ENCODE measurements at places on chromosomes 7 and 10.

DNA sequence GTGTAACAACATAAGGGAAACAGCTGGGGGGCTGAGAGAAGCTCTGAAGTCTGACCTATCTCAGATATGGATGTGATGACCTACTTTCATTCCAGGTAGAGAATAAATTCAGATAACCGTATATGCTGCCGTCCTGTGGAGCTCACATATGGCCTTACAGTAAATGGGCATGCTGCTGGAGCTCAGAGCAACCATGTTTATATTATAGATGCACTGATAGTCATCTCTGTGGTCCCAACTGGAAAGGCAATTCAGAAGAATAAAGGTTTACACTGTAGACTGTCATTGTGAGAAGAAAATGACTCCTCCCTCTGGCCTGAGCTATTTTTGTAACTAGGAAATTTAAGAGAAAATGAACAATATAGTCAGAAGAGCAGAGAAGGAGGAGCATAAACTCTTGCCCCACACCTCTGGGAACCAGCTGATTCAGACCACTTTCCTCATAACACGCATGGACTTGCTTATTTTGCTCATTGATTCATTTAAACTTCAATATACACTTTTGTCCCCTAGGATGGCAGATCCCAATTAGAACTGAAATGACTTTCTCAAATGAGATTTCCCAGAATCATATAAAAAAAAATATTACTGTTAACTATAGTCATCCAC, 69.9 kb upstream of the NXPH1 start:
- ATAC-seq: no peak

DNA sequence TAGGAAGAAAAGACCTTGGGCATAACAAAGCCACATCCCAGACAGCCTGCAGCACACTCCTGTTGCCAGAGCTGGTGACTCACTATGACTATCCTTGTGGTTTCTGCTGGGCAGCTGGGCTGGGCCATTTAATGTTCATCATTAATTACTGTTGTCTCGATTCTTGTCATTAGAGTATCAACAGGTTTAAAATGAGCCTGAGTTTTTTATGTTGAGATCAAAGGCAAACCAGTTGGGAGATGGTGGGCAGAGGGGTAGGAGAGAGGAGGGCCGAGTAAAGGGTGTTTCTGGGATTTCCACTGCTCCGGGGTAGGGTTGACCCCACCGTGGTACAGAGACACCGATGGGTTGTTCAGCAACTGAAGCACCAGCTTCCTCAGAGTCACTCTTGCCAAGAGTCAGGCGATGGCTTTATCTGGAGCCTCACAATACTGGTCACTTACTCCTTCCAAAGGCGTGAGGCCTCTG, 128.7 kb upstream of the LYZL1 start:
- peak; percentile 91 for ATAC-seq

GRCh38 chr10:28734938-28735759, 57.8 kb downstream of the BAMBI start:
- peak; percentile 89 for ATAC-seq

- no peak for ATAC-seq
These were observed 14.7 kb downstream of the ESYT2 start for GRCh38 chr7:158814637-158815036.

GRCh38 chr7:100585511-100586265, at the start of gene LRCH4:
LRCH4 (minus strand) TSS chr7:100586129; CDS start chr7:100586100, 29 bp downstream.
- ATAC-seq: peak; percentile 60

GRCh38 chr7:133364959-133365690, 112.2 kb downstream of the EXOC4 start:
- no peak for ATAC-seq

DNA sequence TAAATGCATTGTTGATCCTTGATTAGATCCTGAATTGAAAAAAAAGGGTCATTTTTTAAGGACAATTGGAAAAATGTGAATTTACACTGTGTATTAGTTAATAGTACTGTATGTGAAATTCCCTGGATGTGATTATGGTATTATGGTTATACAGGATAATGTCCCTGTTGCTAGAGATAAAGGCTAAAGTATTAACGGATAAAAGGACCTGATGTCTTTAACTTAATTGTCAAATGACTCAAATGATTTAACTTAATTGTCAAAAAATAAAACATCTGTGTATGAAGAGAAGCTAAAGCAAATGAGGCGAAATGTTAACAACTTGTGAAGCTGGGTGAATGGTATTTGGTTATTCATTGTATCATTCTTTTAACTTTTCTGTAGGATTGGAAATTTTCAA, 48.8 kb downstream of the SUFU start:
- no peak for ATAC-seq

DNA sequence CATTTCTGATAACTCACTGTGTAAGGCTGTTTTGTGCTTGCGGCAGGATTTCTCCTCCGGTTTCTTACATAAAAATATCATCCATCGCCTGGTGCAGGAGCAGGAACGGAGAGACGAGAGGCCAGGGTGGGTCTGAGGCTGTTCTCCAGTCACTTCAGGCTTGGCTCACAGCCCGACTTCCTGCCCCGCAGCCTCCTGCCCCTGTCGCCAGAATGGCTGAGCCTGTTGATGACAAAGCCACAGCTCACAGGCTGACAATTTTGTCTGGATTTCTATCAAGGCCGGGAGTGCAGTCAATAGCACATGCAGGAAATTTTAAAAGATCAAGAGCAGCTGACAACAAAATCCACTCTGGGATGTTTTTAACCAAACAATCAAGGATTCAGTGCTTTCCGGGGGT, 229.7 kb upstream of the ZNF32 start:
- no peak for ATAC-seq

DNA sequence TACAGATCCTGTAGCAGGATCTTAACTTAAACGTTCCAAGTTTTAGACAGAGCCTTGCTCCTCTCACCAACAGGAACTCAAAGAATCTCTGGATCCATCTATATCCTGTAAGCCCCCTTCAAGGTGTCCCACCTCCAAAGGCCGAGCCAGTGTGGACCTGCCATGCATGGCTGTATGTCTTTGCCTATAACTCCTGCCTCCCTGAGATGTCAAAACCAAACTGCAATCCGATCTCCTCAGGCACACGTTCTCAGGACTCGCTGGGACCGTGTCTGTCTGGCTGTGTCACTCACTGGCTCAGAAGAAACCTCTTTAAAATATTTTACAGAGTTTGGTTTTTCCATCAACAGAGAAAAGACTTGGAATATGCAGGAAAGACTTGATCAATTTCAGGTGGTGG, 51.4 kb upstream of the FAM20C start:
- ATAC-seq: no peak

DNA sequence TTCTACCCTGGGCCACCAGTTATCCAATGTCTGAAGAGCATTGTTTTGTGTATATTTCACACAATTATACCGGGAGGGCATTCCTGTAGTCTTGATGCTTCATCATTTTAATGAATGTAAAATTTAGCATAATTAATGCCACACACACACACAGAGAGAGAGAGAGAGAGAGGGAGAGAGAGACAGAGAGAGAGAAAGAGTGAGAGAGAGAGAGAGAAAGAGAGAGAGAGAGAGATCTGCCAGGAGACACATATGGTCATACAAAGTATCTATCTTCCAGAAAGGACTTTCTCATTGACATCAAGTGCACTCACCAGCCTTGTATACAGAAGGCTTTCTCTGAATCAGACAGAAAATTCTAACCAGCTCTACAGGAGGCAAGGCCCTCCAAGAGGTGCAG, 72.3 kb downstream of the KLF6 start:
- ATAC-seq: no peak

GRCh38 chr10:88070080-88070880, 206.9 kb downstream of the PTEN start:
- no peak for ATAC-seq

- no peak for ATAC-seq
These were observed 282.1 kb upstream of the BMPER start for GRCh38 chr7:33623267-33623666.

DNA sequence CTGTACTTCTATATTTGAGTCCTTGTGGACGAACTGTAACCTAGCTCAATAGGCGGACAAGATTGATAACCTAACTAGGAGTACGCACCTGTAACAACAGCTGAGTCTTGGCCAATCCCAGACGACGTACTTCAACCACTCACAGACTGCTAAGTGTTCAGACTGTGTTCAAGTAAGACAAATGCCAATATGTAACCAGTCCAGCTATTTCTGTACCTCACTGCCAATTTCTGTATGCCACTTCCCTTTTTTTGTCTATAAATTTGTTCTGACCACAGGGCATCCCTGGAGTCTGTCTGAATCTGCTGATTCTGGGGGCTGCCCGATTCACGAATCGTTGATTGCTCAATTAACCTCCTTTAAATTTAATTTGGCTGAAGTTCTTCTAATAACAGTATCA, 32.2 kb downstream of the HACD1 start:
- no peak for ATAC-seq

GRCh38 chr7:33412331-33412730, 283.0 kb downstream of the BBS9 start:
- ATAC-seq: no peak

- no peak for ATAC-seq
These were observed 105.5 kb upstream of the ZNF438 start for GRCh38 chr10:31136930-31137885.

DNA sequence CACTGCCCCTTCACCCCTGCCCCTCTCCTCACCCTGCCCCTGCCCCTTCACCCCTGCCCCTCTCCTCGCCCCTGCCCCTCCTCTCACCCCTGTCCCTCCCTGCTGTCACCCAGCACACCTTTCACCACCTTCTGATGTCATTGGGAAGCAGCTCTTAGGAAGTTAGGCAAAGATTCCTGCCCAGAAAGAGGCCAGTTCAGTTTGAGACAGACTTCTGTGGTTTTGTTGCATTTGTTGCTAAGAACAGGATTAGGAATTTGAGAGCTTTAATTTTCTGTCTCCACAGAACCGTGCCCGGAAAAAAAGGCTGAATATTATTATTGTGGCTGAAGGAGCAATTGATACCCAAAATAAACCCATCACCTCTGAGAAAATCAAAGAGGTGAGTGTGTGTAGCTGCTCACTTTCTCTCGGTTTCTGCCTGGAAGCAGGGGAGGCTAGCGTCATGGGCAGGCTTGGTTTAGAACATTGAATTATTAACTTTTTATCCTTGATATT, 39.6 kb downstream of the PFKP start:
- no peak for ATAC-seq

GRCh38 chr10:101569622-101570427, 18.2 kb downstream of the POLL start:
- peak; percentile 87 for ATAC-seq

- peak; percentile 7 for ATAC-seq
These were observed 41.6 kb downstream of the TSPAN15 start for GRCh38 chr10:69492746-69493462.

DNA sequence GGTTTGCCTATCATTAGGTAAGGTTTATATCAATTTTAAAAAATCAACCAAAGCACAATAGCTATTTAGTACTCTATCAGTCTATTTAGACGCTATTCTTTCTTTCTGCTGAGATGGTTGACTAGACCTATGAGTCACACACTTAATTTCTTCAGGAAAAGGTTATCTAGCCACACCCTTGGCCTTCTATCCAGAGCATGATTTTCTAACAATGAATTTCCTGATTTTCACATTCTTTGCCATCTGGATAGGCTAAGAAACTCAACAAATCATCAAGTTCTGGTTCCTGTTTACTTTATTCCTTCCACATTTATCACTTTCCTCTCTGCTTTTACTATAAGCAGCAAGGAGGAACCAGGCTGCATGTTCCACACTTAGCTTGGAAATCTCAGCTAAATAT, 8.1 kb downstream of the PRPS1L1 start:
- peak; percentile 53 for ATAC-seq

- ATAC-seq: peak; percentile 72
These were observed 15.8 kb upstream of the LIPN start for GRCh38 chr10:88744002-88744401.

- no peak for ATAC-seq
These were observed at the start of gene PLPP4 for GRCh38 chr10:120456626-120457430. PLPP4 (plus strand) TSS chr10:120457227; CDS start chr10:120457306, 79 bp downstream.
